ENCODE measurements at places on chromosomes 4 and X.

DNA sequence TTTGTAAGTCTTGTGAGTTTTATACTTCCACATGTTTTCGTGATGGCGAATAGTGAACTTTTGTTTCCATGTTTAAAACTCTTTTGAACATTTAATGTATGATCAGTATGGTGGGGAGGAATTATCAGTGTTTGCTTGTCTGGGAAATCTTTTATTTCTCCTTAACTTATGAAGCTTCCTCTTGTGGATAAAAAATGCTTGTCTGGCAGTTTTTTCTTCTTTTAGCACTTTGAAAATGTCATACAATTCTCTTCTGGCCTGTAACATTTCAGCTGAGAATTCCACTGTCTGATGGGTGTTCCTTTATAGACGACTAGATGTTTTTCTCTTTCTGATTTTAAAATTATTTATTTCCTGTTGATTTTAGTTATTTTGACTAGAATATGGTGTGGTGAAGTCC lies 576.0 kb downstream of the DACH2 start:
- DNase-seq: no peak

GRCh38 chr4:72505314-72505744 lies 63.7 kb downstream of the ADAMTS3 start:
- DNase-seq: peak; percentile 27

- DNase-seq: no peak
These were observed 10.2 kb downstream of the NAT8L start for GRCh38 chr4:2069161-2069971.

- no peak for DNase-seq
These were observed 9.7 kb upstream of the PLAC8 start for GRCh38 chr4:83124111-83124780.

DNA sequence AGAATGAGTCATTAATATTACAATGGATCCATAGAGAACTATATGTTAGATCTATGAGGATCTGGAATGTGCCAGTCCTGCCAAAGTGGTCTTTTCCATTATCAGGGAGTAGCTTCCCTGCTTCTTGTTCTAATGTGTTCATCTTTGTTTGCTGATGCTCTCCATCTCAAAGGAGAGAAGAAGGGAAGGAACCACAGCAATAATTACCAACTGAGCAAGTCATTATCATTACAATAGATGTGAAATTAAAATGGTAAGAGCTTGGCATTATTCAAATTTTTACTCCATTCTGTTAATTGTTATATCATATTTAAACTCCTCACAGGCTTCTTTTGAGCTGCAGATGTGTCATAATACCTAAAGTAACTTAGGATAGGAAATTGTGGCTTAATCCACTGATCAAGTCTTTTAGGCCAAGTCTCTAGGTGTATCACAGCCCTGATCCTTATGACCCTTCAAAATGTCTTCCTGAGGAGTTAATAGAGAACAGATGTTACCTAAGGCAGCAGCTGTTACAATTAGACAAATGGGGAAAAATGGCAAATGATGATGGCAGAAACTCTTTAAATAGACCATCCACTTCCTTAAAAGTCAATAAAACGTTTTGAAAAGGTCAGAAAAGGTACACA lies 1492.7 kb upstream of the IGFBP7 start:
- DNase-seq: no peak

- no peak for DNase-seq
These were observed 94.5 kb upstream of the ENPP6 start for GRCh38 chr4:184312126-184312525.

GRCh38 chrX:110181459-110182137 lies 136.3 kb downstream of the AMMECR1 start:
- DNase-seq: no peak

All from SW480 (cell line).